Stimulated activated CD4-positive, alpha-beta T cell treated with anti-CD3 and anti-CD28 coated beads, Interleukin-1b, Interleukin-23, amount 100 ng/mL, for 1 hour (primary cell): ENCODE measurements at places on chromosomes 1 and 21.

DNA sequence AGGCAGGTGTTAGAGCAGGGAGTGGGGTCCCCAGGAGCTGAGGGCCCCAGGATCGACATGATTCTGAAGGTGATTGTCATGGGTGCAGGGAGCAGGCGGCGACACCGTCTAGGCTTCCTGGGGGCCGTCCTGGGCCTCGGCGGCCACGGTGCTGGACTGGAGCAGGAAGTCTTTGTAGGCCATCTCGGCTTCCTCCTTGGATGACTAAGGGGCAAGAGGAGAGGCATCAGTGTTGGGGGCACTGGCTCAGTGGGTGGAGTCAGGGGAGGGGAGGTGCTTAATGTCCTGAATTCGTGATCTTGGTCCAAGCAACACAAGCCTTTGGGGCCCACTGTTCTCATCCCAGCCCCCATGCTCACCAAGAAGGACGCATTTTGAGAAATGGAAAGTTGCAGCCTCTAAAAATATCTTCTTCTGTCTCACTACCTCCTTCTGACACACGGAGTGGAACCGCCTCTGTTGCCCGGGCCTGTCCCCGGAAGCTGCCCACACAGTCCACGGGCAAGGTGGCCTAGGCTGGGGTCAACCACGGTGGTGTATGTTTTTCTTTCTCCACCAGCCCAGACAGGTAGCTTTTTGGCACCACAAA lies 8.6 kb upstream of the FCMR start:
- DNase-seq = no peak

- DNase-seq = no peak
Observed at GRCh38 chr1:107196973-107197562, 56.2 kb downstream of the NTNG1 start.

DNA sequence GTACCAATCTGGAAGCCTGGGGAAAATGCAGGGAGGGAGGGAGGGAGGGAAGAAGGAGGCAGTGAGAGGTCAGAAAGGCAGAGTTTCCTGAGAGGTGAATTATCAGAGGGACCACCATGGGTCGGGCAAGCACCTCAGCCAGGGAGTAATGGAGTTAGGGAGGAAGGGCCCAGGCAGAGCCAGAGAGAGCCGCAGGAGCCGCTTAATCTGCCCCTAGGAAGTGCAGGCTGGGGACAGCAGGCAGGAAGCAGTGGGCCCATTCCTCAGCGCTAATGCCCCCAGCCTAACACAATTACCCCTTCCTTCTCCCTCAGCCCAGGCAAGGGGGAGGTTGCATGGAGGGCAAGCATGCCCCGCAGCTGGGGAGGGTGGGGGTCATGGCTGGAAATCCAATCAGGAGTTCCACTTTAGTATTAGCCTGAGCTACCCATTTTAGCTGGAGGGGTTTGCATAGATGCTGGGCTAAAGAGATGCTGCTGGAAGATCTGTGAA lies 109.0 kb downstream of the TMEM53 start:
- no peak for DNase-seq

GRCh38 chr1:206503591-206504362 lies 3.6 kb upstream of the RASSF5 start:
- DNase-seq = no peak

- DNase-seq = no peak
Observed at GRCh38 chr1:85818371-85818770, 110.1 kb upstream of the ZNHIT6 start.

GRCh38 chr1:61337037-61337436 lies 254.7 kb downstream of the NFIA start:
- no peak for DNase-seq

- DNase-seq = no peak
Observed at GRCh38 chr1:63414691-63415365, 47.4 kb downstream of the ALG6 start.

GRCh38 chr1:6001992-6002576 lies 9.9 kb upstream of the NPHP4 start:
- no peak for DNase-seq

DNA sequence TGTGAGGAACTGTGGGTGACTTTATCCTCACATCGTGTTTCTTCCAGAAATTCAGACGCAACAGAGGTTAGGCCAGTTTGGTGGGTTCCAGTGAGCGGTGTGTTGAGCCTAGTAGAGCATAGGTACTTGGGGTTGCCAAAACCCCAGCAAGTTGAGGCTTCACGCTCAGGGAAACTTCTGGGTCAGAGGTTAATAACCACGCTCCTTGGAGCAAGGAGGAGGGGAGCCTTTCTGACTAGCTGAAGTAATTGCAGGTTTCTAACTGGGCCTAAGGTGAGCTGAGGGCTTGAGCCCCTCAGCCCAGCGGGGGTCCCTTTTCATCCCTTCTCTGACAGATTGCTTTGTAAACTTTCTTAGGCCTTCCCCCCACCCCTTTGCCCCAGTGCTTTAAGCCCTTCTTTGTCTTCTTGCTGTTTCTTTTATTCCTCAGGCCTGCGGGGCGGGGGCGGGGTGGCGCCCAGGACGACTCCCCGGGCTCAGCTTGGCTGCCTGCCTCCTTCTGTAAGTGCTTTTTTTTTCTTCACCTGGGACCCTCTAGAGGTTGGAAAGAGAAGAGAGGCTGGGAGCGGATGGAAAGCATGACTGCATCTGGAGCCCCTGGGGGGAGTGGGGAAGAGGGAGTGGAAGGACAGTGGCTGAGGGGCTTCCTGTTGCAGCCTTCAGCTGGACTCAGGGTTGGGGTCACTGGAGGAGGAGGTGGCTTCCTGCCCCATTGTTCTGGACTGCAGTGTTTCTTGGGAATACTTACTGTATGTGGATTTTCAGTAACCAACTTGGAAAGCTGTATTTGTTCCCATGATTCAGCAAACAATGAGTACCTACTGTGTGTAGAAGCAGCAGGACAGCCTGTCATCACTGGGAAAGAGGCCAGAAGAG lies 1.3 kb upstream of the ZNF436 start:
- DNase-seq = no peak

GRCh38 chr1:217876896-217877295 lies 245.8 kb downstream of the SPATA17 start:
- DNase-seq = no peak

GRCh38 chr1:225762444-225762843 lies 15.2 kb upstream of the SRP9 start:
- DNase-seq = no peak

DNA sequence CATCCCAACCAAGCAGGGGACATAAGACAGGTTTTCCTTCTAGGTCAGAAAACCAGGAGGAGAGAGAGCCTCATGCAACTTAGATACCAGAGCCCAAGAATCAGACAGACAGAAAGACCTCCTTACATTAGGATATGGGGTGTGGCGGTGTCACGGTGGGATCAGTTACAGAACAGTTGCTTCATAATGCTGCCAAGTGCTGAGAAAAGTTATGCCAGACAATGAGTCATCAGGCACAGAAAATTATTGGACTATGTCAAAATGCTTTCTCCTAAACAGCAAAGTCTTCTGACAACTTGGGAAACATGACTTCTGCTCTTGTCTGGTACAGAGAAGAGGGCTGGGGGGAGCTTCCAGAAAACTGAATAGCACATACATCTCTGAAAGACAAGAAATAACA lies 1120.2 kb upstream of the TMPRSS15 start:
- no peak for DNase-seq

DNA sequence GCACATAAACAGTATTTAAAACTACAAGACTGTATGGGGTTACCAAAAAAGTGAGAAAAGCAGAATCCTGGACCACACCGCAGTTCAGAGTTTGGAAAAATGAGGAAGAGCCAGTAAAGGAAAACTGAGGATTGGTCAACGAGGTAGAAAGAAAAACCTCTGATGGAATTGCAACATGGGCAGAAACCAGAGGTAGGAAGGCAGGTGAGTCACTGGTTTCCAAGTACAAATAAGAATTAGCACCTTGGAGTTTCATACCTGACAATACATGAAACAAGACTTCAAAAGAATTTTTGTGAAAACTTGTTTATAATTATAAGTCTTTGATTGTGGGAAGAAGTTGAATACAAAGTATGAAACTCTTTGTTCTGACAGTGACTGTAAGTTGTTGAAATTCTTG lies 533.7 kb upstream of the DAB1 start:
- DNase-seq = no peak

- DNase-seq = no peak
Observed at GRCh38 chr1:54866801-54867716, 19.9 kb downstream of the DHCR24 start.

DNA sequence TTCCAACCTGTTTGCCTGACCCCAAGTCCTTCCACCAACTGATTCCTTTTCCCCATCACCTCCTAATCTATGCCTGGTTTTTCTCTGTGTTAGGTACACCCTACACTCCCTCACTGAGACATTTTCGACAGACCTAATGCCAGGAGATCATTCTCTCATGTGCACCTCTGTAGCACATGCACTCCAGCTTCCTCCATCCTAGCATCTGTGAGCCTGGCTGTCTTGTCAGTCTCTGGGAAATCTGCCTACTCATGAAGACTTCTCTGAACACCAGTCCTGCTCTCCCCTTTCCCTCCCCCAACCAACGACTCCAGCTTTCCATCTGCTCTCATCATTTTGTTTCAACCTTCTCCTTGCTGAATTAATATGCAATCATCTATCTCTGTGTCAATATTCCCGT lies 987 bp downstream of the MED8 start:
- DNase-seq = no peak

- DNase-seq = no peak
Observed at GRCh38 chr1:69836971-69837636, 269.4 kb downstream of the LRRC7 start.

DNA sequence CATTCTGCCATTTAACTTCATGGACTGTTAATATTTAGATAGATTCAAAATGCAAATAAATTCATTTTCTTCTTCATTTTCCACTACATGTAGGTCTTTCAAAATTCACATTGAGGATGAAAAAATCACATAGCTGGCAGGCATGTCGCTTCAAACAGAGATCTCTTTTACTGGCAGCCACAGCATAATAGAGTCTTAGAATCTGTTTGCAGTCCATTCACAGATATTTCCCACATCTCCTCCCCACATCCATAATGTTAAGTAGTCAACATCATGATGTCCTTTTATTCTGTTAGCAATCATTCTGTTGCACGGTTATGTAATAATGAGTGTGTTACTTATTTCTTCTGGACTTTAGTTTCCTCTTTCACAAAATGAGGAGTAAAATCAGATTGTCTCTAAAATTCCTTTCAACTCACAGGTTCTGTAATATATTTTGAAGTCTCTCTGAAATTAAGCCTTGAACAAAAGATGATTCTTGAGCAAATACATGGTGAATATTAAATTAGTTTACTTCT lies 257.5 kb upstream of the SNX7 start:
- DNase-seq = no peak

- no peak for DNase-seq
Observed at GRCh38 chr1:222204475-222204874, 343.4 kb downstream of the HHIPL2 start.

- no peak for DNase-seq
Observed at GRCh38 chr1:109763646-109764415, at the start of gene EPS8L3. Gene EPS8L3, minus strand, starts transcription at chr1:109763923. Its CDS starts 2,174 bp downstream, at chr1:109761749.

- no peak for DNase-seq
Observed at GRCh38 chr1:203076031-203076511, 9.7 kb downstream of the MYOG start.

GRCh38 chr1:168974611-168975010 lies 131.9 kb upstream of the ATP1B1 start:
- no peak for DNase-seq

GRCh38 chr21:15967661-15968060 lies 237.9 kb downstream of the USP25 start:
- DNase-seq = no peak

- no peak for DNase-seq
Observed at GRCh38 chr1:76942549-76942948, 75.3 kb downstream of the ST6GALNAC5 start.

GRCh38 chr1:118739501-118739900 lies 248.6 kb downstream of the TBX15 start:
- DNase-seq = no peak

DNA sequence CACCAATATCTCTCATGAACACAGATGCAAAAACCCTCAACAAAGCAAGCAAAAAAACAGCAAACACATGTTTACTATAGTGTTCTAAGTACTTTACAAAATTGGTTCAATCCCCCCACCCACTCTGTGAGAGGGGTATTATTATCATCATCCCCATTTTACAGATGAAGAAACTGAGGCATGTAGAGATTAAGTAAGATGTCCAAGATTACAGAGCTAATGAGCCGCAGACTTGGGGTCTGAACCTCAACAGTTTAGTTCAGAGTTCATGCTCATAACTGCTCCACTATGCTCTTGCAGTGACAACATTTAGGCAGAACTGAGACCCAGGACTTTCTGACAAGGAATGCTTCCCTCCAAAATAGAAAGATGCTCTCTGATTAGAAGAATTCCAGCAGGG lies 21.9 kb downstream of the CLSTN1 start:
- no peak for DNase-seq

DNA sequence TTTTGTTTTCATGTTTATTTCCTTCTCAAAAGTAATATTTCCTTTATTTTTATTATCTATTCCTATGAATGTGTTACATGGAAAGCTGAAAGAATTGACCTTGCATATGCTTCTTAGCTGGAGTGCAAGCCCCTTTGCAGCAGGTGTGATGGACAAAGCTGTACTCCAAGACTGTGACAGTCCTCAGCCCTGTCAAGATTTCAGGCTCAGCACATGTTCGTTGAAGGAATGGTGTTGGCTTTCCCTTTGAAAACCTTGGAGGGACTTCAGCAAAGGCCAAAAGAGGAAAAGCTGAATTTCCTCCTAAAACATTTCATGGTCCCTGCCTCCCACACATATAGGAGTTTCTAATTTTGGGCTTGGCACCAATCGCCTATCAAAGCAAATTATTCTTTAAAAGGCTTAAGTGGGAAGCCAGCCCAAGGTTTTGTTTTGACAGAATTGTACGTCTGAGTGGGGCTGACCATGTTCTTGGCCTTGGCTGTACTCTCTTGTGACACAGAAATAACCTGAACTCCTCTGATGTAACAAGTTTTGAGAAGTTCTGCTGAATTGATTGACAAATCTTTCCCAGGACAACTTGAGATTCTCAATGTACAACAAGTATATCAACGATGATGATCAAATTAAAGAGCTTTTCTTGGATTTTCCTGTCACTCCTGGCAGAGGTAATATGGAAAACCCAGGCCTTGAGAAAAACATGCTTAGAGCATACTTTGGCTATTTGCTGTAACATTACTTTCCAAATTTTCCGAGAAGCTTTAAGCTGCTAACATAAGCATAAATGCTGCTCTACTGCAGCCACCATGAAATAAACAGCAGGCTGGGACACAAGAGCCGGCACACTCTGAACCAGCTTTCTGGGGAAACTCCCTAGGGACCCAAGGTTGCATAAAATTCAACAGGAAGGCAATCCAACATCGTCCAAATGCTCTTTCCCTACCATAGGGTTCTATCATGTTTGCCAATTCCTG lies 135.7 kb upstream of the ZNF648 start:
- no peak for DNase-seq

- no peak for DNase-seq
Observed at GRCh38 chr1:222736972-222737371, at the start of gene FAM177B. Gene FAM177B, plus strand, starts transcription at chr1:222737202. Its CDS starts 9,344 bp downstream, at chr1:222746546.

DNA sequence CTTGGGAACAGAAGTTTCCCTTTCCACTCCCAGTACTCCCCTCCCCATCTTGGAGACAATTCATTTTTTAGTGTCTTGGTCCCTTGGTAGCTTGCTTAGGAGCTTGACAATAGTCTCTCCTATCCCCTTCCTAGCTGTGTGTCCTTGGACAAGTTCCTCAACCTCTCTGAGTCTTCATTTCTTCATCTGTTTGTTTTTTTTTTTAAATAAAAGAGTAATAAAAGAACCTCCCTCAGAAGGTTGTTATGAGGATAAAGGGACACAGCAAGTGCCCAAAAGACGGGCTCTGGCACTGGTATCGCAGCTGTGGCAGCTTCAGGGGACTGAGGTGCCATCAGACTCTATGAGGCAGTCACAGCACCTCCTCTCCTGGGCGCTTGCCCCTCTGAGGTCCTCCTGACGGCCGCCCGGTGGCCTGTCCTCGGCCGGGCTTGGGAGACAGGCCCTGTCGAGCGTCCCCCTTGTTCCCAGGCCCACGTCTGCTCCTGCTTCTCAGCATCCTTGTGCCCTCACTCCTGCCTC lies 689.2 kb downstream of the MATN1 start:
- no peak for DNase-seq
